Cerebellum (tissue), 4 donors: ENCODE measurements at places on chromosomes 5 and 9. TPM values are rescaled to one million over a fixed set of nuclear protein-coding genes. Genes with fewer than 3 reads are reported as not detected.

PCDHB10 gene
- total RNA-seq: 15.6 TPM

PTGR1 gene
- 21.3 TPM for total RNA-seq

FBP2 gene
- not detected for total RNA-seq

GRM6 gene
- 0.27 TPM for total RNA-seq

CCDC187 gene
- total RNA-seq: 0.09 TPM

CMYA5 gene
- total RNA-seq: 3.2 TPM

PLEKHG4B gene
- total RNA-seq: 8.2 TPM

DNA sequence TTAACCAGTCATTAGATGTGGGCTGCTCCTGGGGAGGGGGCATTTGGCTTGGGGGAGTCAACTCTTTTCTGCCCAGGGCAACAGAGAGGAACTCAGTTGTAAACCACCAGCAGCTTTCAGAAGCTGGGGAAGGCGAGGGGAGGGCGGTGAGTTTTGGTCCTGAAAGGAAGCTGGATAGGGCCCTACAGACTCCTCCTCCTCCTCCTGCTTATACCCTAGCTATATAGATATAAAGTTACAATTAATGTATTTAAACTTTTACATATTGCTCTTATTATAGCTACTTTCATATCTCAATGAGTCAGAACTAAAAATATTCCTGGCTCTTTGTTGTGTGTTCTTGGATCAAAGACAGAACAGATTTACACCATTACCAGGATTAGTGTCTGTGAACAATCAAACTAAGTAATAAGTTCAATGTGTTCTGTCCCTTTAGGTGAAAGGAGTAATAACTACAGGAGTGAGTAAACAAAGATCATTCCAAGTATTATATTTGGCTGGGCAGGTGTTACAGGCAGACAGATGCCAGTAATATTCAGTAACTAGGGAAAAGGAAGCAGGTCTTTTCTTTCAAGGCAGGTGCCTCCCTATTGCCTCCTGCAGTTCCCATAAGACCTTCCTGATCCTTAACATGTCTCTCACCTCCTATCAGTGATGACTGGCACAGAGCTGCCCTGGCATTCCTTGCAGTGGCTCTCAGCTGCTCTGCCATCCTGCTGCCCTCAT lies 20.5 kb upstream of the VPS13A start:
- DNase-seq: no peak

- DNase-seq: no peak
Measured at GRCh38 chr5:164518067-164518740, 1012.8 kb downstream of the MAT2B start.

GRCh38 chr5:71937921-71938698 lies 169.2 kb upstream of the MAP1B start:
- DNase-seq: no peak

GRCh38 chr9:8627976-8628679 lies 828.5 kb upstream of the DMAC1 start:
- DNase-seq: no peak

- DNase-seq: no peak
Measured at GRCh38 chr5:76325326-76325725, 77.8 kb upstream of the IQGAP2 start.

- no peak for DNase-seq
Measured at GRCh38 chr9:77488439-77489126, 159.5 kb downstream of the GNA14 start.

DNA sequence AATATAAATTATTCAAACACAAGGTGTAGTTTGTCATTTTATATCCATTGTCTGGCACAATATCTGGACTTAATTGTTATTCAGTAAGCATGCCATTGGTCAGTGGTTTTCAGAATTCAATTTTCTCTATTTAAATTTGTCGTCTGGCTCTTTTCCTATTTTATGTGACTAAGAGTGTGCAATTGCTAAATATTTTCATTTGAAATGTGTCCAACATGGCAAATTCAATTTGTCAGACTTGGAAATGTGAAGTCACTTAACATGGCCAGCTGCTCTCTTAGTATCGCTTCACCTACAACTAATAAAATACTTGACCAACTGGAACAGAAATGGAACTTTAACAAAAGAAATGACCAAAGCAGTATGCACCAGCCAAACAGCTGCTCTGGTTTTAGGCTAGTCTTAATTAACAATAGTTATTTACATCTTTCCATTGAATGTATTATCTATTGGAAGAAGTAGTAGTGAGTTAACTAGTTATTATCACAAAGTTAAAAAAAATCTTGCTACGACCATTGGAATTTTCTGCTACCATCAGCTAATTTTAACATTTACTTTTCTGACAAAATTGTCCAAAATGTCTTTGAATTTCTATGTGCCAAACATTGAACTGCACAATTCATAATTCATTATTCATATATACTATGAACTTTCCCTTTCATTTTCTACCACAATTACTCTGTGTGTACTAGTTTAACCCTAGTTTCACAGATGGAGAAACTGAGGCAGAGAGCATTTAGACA lies 720.7 kb upstream of the FAM174A start:
- no peak for DNase-seq

- DNase-seq: no peak
Measured at GRCh38 chr5:126769703-126770102, 7.2 kb upstream of the LMNB1 start.

GRCh38 chr5:154758493-154758892 lies 3.3 kb downstream of the LARP1 start:
- DNase-seq: no peak
